ENCODE measurements at places on chromosomes 1 and 21. TPM values are rescaled to one million over a fixed set of nuclear protein-coding genes. Genes with fewer than 3 reads are reported as not detected.

- no peaks in the 10 kb centered on the region for H3K27me3 ChIP-seq
- DNase-seq: no peak
- no peaks in the 10 kb centered on the region for H3K36me3 ChIP-seq
- no peaks in the 10 kb centered on the region for H3K4me1 ChIP-seq
- H3K27ac ChIP-seq: no peak overlapping the region
Observed at GRCh38 chr1:153907134-153907533, 15.6 kb downstream of the GATAD2B start.

The PDC gene
- total RNA-seq: not detected

The DSCAM gene
- total RNA-seq: 0.05 TPM

- no peaks in the 10 kb centered on the region for H3K4me1 ChIP-seq
- H3K27me3 ChIP-seq: no peaks in the 10 kb centered on the region
- no peak overlapping the region for H3K27ac ChIP-seq
- H3K4me3 ChIP-seq: no peak overlapping the region
- no peak for DNase-seq
Observed at GRCh38 chr1:225565847-225566246, 87.1 kb downstream of the ENAH start.

The TAGLN2 gene
- total RNA-seq: 354 TPM

- no peaks in the 10 kb centered on the region for H3K4me1 ChIP-seq
- H3K27ac ChIP-seq: no peak overlapping the region
- no peaks in the 10 kb centered on the region for H3K36me3 ChIP-seq
- DNase-seq: no peak
- H3K4me3 ChIP-seq: no peak overlapping the region
- H3K27me3 ChIP-seq: no peaks in the 10 kb centered on the region
Observed at GRCh38 chr1:50105433-50105832, 3.3 kb upstream of the ELAVL4 start.

The S100A2 gene
- total RNA-seq: 1.0 TPM

GRCh38 chr21:20551939-20552338 is 446.3 kb upstream of the NCAM2 start:
- H3K4me1 ChIP-seq: no peaks in the 10 kb centered on the region
- no peak for DNase-seq
- no peaks in the 10 kb centered on the region for H3K36me3 ChIP-seq
- H3K27me3 ChIP-seq: no peaks in the 10 kb centered on the region
- no peak overlapping the region for H3K4me3 ChIP-seq

The KIAA1614 gene
- 2.1 TPM for total RNA-seq

DNA sequence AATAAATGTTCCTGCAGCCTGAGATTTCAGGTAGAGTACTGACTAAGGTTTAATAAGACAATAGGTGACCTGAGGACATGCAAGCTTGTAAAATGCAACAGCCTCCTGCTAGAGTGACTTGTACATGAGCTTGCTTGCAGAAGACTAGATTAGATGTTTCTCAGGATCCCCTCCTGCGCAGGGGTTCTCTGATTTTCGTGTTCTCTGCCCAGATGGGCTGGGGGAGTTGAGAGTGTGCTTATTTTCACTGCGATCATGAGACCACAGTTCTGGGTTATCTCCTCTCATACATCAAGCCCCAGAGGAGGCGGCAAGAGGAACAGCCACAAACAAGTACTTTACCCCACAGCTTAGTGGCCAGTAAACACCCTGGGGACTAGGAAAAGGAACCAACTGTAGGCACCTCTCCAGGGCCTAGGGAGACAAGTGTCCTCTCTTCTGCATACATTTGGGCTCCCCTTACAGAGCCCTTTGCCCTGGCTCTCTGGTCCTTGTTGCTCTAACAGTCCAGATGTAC is 8.0 kb downstream of the TMEM81 start:
- no peaks in the 10 kb centered on the region for H3K27me3 ChIP-seq
- no peak overlapping the region for H3K27ac ChIP-seq

GRCh38 chr1:101971304-101971703 is 25.4 kb downstream of the OLFM3 start:
- H3K27me3 ChIP-seq: no peaks in the 10 kb centered on the region
- no peak overlapping the region for H3K27ac ChIP-seq
- H3K4me3 ChIP-seq: no peak overlapping the region
- no peaks in the 10 kb centered on the region for H3K36me3 ChIP-seq
- H3K4me1 ChIP-seq: no peaks in the 10 kb centered on the region
- no peak for DNase-seq

The CCDC17 gene
- total RNA-seq: 1.8 TPM

The MAP10 gene
- 2.4 TPM for total RNA-seq

DNA sequence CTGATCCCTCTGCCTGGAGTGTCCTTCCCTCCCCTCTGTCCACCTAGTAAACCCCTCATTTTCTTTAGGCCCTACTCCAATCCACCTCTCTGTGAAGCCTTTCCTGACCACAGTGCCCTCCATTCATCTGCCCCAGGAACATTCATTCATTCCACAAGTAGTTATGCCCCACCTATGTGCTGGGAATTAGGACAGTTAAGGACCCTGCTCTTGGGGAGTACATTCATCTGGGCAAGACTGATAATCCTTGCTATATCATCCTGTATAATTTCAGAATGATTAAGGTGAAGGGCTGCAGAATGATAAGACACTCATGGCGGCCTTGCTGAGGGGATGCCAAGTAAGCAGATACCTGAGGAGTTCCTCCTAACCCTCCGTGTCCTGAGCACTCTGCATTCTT is 10.3 kb upstream of the FAM20B start:
- H3K27ac ChIP-seq: no peak overlapping the region
- no peak for DNase-seq
- H3K4me3 ChIP-seq: no peak overlapping the region
- peaks cover 7% of the 10 kb centered on the region for H3K4me1 ChIP-seq
- H3K36me3 ChIP-seq: no peaks in the 10 kb centered on the region
- no peaks in the 10 kb centered on the region for H3K27me3 ChIP-seq

The PTTG1IP gene
- 414 TPM for total RNA-seq

The ROR1 gene
- total RNA-seq: 5.1 TPM

The STIL gene
- 9.6 TPM for total RNA-seq
